Panc1 (cell line): ENCODE measurements at places on chromosomes 7 and 10. TPM values are rescaled to one million over a fixed set of nuclear protein-coding genes. Genes with fewer than 3 reads are reported as not detected.

The ECHS1 gene
- 165 TPM for total RNA-seq

The NRAP gene
- total RNA-seq, result not detected

The POM121 gene
- total RNA-seq, result 62.4 TPM

The TLX1 gene
- total RNA-seq, result 0.13 TPM

The EVX1 gene
- total RNA-seq, result 0.10 TPM

The TM9SF3 gene
- total RNA-seq, result 179 TPM
